OCI-M1 (cell line): ENCODE measurements at places on chromosomes 11 and 22.

- DNase-seq, result no peak
These were observed 892.4 kb downstream of the KCNA4 start for GRCh38 chr11:29124470-29124869.

- DNase-seq, result no peak
These were observed 22.0 kb downstream of the ARAP1 start for GRCh38 chr11:72730243-72730642.

DNA sequence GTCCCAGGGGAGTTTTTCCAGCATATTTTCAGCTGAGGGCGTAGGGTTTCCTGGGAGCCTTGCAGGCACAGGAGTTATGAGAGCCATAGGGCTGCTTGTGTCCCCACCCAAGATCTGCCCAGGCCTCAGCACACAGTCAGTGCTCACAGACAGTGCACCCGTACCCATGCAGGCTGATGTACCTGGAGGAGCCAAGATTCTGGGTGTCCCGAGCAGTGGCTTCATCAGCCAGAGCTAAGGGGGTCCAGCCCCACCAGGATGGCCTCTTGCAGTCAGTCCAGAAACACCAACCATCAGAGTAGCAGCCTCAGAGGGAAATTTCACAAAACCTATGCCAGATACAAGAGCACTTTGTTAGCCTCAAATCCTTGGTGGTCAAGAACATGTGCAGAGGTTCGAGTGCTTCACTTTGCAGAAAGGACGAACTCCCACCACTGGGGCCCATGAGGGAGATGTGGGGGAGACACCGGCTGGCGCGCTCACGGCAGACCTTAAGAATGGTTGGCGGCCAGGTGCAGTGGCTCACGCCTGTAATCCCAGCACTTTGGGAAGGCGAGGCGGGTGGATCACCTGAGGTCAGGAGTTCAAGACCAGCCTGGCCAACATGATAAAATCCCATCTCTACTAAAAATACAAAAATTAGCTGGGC, 43.8 kb upstream of the RTL6 start:
- no peak for DNase-seq

GRCh38 chr11:128298271-128298670, 289.1 kb downstream of the ETS1 start:
- no peak for DNase-seq

GRCh38 chr11:110311783-110312579, 15.6 kb upstream of the RDX start:
- peak; percentile 70 for DNase-seq

GRCh38 chr22:22920104-22920654, 32.6 kb downstream of the IGLL5 start:
- no peak for DNase-seq

DNA sequence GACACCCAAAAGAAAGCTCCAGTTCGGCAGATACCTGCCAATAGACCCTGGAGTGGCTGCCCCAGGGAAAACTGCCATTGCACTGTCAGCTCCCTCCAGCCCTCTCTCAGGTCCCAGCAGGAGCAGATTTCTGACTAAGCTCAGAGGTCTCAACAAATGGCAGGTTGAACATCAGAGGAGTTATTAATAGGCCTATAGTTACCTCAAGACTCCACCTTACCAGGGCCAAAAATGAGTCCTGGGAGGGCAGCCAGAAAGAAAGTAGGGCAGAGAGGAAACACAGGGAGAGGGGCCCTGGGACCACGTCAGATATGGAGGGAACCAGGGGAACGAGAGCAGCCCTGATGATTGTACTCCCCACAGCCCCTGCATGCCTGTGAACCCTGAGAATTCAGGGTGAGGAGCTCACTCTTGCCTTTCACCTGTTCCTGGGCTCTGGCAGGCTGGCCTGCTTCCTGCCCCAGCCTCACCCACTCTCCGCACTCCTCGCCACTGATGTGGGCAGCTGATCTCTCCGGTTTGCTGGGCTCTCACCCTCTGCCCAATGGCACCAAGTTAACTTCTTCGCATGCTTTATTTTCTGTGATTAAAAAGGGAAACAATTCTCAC, 4.3 kb upstream of the RGL4 start:
- no peak for DNase-seq
